ENCODE measurements at places on chromosomes 7 and 10.

- DNase-seq, result no peak
These were observed 19.4 kb downstream of the ZWINT start for GRCh38 chr10:56341612-56342011.

- no peak for DNase-seq
These were observed 80.2 kb downstream of the SORBS1 start for GRCh38 chr10:95480901-95481491.

GRCh38 chr10:49431426-49431825, 35.5 kb upstream of the DRGX start:
- DNase-seq, result no peak

- no peak for DNase-seq
These were observed 188.3 kb upstream of the STK17A start for GRCh38 chr7:43394441-43395130.

- DNase-seq, result no peak
These were observed 46.3 kb upstream of the EGR2 start for GRCh38 chr10:62862447-62862846.

- DNase-seq, result no peak
These were observed 164.3 kb upstream of the SVIL start for GRCh38 chr10:29798921-29799690.

DNA sequence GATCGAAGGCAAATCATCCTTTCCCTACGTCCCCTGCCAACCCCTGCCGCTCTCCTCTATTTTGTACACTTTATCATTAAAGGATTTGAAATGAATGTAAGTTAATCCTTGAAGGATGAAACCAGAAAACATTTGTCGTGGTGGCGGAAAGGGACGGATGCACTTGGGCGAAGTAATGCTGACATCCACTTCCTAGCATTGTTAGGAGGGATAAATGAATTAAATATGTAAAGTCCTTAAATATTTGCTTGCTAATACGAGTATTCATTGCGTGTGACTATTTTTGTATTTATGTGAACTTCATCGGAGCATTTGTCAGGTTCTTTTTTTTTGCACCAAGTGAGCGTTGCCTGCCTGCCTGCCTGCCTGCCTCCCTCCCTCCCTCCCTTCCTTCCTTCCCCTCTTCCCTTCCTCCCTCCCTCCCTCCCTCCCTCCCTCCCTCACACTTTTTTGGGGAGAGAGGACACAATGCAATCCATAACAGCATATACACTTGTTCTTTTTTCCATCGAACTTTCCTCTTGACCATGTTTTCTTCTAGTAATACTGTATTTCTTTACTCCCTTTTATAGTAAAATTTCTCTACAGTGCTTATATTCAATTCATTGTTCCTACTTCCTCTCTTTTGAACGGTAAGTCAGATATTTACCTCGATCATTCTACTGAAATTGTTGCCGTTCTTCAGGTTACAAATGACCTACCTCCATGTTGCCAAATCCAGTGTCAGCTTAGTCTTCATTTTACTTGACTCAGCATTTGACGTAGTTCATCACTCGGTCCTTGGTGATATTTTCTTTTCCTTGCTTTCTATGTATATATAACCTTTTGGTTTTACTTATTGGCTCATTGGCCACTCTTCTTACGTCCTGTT, 831 bp downstream of the CCDC7 start:
- DNase-seq, result no peak

- no peak for DNase-seq
These were observed 899.1 kb upstream of the AUTS2 start for GRCh38 chr7:68699090-68699711.

GRCh38 chr7:26005683-26006410, 146.2 kb upstream of the NFE2L3 start:
- no peak for DNase-seq

DNA sequence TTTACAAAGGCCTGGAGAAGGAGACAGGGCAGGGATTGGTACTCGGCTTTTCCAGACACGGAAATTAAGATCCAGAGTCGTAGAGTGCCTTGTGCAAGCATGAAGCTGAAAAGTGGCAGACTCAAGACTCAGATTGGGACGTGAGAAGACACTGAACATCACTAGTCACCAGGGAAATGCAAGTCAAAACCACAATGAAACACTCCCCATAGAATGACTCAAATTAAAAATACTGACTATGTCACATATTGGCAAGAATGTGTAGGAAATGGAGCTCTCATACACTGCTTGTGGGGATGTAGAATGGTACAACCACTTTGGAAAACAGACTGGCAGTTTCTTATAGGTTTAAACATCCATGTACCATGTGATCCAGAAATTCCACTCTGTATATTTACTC, 472.0 kb downstream of the RPS24 start:
- no peak for DNase-seq

DNA sequence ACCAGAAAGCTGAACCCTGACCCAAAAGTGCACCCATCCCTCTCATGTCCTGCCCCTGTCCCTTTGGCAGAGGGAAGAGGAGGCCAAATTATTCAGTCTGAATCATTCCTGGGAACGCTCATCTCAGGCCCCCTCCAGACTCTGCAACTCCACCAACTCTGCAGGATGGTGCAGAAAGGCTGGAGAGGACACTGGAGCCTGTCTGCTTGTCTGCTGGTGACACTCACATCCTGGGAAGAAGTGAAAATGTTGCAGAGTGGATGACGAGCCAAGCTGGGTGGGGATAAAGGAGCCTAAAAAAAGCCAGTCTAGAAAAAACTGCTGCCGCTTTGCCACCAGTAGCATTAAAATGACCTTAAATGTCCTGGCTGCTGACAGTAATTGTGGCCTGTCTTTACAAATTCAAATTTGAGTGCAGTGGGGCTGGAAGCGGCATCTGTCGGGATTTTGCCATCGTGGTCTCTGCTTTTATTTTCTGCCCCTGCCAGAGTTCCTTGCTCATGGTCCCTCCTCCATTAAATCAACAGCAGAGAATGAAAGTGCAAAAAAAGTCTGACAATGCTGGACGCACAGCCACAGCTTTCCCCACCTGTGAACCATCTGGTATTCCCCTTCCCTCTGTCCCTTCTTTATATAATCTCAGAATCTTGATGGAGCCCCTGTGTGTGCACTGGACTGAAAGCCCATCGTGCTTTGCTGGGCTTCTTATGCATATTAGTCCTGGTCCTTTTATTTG, 63.9 kb downstream of the STK17A start:
- no peak for DNase-seq

GRCh38 chr7:30087371-30087770, 47.4 kb upstream of the MTURN start:
- no peak for DNase-seq

DNA sequence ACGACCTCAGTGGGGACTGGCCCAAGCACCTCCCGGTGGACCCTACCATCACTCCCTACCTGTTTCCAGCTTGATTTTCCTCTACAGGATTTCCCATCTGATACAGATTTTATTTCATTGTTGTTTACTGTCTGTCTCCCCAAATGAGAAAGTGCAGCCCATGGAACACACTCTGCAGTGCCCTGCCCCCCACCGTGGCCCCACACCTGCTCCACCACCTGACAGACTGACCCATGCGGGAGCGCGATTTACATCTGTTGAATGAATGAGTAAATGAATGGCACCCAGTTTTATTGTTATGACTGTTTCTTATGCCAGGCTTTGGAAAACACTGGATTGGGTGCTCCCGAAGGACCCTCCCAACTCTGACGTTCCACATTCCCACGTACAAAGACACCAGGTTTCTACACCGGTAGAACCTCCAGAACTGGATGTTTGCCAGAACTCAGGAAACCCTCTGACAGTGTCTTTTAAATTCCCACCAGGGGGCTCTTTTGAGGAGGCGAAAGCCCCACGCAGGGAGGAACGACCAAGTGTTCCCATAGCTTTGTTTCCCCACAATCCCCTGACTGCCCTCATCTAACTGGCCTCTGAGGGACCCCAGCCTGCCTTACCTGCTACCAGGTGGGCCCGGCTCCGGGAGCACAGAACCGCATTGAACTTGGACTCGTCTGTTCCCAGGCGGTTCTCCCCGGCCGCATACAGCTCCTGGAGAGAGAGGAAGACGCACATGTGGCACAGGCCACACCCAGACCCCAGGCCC, 29.0 kb downstream of the PLAC9 start:
- no peak for DNase-seq

DNA sequence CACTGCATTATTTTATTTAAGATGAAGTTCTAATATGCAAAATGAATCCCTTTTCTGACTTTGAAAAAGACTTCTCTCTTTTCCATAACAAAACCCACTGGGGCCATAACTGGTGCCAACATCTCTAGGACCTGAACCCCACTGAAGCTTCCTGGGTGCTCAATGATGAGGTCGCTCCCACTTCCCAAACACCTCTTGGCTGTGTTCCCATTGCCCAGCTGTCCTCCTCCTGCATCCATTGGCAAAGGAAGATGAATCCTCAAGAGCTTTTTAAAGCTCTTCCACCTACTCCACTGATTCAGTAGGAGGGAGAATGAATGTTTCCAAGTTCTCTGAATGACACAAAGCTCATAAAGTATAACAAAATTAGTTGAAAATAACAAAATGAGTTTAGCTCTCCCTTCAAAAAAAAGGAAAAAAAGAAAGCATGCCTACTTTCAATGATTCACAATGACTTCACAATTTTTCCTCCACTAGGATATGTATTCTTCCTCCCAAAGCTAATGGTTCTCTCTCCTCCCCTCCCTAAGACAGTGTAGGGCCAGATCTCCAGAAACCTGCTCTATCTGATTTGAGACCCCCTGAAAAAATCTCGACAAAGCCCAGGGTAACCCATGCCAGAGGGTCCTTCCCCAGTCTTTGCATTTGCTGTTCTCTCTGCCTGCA, 64.8 kb downstream of the SORBS1 start:
- DNase-seq, result no peak

GRCh38 chr7:80764132-80764531, 125.7 kb downstream of the CD36 start:
- no peak for DNase-seq

DNA sequence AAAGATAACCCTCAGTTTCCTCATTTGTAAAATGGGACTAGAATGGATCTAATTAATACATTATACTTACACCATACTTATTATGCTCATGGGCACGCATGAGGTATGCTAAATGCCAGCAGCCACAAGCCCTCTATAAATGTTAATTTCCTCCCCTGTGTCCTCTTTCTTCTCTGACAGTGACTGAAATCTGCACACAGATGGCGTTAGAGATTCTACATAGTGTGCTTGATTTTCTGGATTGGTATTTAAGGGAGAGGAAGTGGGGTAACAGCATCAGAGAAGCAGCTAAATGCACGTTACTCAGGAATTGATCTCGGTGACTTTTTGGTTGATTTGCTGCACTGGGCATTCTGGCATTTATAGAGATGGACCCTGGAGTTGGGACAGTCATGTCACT, 568.5 kb downstream of the CALN1 start:
- DNase-seq, result no peak

DNA sequence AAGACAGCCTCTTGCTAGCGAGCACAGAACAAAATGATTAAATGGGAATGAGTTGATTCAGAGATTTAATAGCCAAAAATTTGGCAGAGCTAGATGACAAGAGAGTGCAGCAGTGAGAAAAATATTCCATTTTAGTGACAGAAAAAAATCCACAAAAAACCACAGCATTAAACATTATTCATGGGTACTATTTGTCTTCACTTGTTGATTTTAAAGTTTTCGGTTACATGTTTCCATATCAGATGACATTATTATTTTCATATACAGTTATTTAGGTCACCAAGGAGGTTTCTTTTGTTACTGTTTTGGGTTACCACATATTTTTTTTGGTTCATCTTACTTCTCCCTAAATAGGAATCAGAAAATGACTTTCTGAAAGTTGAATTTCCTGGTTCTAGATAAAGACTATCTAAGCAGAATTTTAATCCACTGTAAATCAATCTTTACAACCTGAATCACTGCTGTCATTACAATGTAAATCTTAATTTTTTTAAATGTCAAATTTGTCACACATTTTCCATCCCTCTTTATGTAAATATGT, 87.9 kb downstream of the SVIL start:
- DNase-seq, result no peak

- no peak for DNase-seq
These were observed 12.7 kb downstream of the EBF3 start for GRCh38 chr10:129951101-129951969.

GRCh38 chr10:43261578-43262396, 5.1 kb downstream of the RASGEF1A start:
- DNase-seq, result no peak

- no peak for DNase-seq
These were observed 195.6 kb upstream of the GLI3 start for GRCh38 chr7:42432644-42433043.

DNA sequence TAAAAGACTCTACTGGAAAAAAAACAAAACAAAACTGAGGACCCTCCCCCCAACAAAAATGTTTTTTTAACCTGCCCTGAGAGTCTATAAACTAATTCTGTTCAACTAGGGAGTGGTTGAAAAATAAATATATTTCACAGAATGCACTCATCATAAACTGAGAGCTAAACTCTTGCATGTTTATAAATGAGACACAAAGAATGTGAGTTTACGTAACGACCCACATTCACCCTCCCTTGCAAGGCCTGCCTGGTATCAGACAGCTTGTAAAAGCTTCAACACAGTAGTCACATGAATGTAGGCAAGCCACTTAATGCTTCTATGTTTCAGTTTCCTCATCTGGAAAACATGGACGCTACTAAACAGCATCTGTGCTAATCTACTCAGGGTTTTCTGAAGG, 50.3 kb downstream of the JAZF1 start:
- no peak for DNase-seq

DNA sequence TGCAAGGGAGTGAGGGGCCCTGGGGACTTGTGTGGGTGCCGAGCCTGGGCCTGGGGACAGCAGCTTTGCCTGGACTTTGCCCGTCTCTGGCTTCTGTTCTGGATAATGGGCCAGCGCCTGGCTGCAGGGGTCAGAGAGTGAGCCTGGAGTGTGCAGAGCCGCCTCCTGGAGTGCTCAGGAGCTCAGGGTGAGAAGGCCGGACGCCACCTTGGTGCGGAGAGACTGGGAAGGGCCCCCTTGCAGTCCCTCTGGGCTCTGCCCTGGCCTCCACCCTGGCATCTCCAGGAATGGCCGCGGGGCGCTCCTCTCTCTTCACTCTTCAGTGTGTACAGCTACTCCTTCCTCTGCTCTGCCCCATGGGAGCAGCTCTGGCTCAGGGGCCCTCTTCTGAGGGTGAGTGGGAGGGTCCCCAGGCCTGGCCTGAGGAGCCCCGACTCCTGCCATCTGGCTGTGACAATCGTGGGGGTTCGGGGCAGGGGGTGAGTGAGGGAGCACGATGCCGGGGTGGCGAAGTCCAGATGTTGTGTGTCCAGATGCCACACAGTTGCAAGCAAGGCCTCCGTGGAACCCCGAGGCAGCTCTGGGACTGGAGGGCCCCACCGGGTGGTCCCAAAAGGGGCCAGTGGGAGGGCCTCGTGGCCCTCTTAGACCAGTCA, 187.1 kb downstream of the DNAJB6 start:
- DNase-seq, result no peak
